ENCODE measurements at places on chromosomes 2 and 18. TPM values are rescaled to one million over a fixed set of nuclear protein-coding genes. Genes with fewer than 3 reads are reported as not detected.

The MARCO gene
- total RNA-seq: not detected

The OSGEPL1 gene
- 4.0 TPM for total RNA-seq

The HRH4 gene
- not detected for total RNA-seq

The RAPGEF4 gene
- total RNA-seq: 0.26 TPM

The DSG1 gene
- not detected for total RNA-seq

The COL3A1 gene
- total RNA-seq: 0.28 TPM

The C2orf78 gene
- total RNA-seq: not detected

The LINC00305 gene
- total RNA-seq: not detected

The RNF125 gene
- 0.18 TPM for total RNA-seq

The KIAA2012 gene
- not detected for total RNA-seq

The AKAIN1 gene
- not detected for total RNA-seq

The KIF5C gene
- 0.32 TPM for total RNA-seq

The GLI2 gene
- 28.5 TPM for total RNA-seq

The IMPA2 gene
- 74.3 TPM for total RNA-seq

The GAREM1 gene
- total RNA-seq: 4.4 TPM

The FOXI3 gene
- total RNA-seq: not detected

The SMYD5 gene
- total RNA-seq: 59.0 TPM

The TEKT4 gene
- not detected for total RNA-seq

The RFX8 gene
- not detected for total RNA-seq

The PAX8 gene
- total RNA-seq: 1.5 TPM

The SPHKAP gene
- 0.02 TPM for total RNA-seq

The GALNT14 gene
- total RNA-seq: 44.9 TPM
